Psoas muscle (tissue), 8 donors: ENCODE measurements at places on chromosomes 6 and 20. TPM values are rescaled to one million over a fixed set of nuclear protein-coding genes. Genes with fewer than 3 reads are reported as not detected.

DNA sequence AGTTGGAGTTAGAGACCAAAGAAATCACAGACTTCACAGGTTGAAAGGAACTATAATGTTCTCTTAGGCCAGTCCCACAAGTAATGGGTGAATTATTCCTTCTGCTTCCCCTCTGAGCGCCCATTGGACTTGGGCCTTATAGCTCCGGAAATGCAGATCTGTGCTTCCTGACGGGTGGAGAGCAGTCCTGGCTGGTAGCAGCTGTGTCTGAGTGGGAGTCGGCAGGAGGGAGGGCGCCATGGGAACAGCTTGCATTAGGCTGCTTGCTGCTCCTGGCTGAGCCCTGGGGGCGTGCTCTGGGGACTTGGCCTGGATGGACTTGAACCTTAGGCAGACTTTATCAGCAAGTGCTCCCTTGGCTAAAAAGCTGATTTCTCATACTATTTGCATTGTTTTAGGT is 18.4 kb upstream of the NUP153 start:
- DNase-seq: no peak
- H3K4me3 ChIP-seq: no peak overlapping the region
- no peaks in the 10 kb centered on the region for H3K36me3 ChIP-seq
- no peaks in the 10 kb centered on the region for H3K4me1 ChIP-seq
- no peak overlapping the region for H3K27ac ChIP-seq

DNA sequence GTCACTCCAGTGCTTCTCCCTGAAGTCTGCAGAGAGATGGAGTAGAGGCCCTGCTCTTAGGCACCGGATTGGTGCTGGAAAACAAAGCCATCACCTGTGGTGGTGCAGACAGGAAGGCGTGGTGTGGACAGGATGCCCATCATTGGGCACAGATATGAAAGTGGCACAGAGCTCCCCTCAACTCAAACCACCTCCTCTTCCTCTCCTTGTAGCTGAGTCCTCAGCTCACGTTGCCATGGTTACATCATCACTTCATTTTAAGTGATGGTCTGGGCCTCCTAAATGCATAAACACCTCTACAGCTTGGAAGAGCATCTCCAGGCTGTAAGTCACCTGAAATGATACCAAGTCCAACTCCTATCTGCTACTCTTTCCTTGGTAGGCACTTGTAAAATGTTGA is 8.0 kb upstream of the RTF2 start:
- H3K36me3 ChIP-seq: no peaks in the 10 kb centered on the region
- H3K27me3 ChIP-seq: no peaks in the 10 kb centered on the region
- H3K4me1 ChIP-seq: no peaks in the 10 kb centered on the region
- no peak overlapping the region for H3K27ac ChIP-seq

- no peak overlapping the region for H3K4me3 ChIP-seq
- no peak overlapping the region for H3K27ac ChIP-seq
- H3K4me1 ChIP-seq: no peaks in the 10 kb centered on the region
- DNase-seq: no peak
- H3K36me3 ChIP-seq: no peaks in the 10 kb centered on the region
- H3K27me3 ChIP-seq: peaks cover 2% of the 10 kb centered on the region
Measured at GRCh38 chr20:48177058-48177457, 391.8 kb upstream of the SULF2 start.

DNA sequence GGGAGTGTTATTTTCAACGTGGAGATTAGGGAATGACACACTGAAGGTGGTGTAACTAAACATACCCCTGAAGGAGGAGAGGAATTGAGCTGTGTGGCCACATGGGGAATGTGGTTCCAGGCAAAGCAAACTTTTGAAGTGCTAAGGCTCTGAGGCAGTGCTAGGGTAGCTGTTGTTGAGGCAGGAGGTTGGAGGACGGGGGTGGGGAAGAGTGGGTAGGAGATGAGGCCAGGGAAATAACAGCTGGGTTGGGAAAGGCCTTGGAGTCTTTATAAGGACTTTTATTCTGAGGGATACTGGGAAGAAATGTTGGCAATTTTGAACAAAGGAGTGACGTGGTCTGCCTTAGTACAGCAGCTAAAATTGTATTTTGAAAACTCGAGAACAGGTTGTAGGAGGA is 13.0 kb downstream of the RPRD1B start:
- no peaks in the 10 kb centered on the region for H3K36me3 ChIP-seq
- DNase-seq: peak; percentile 20
- H3K4me3 ChIP-seq: no peak overlapping the region
- H3K4me1 ChIP-seq: peaks cover 74% of the 10 kb centered on the region
- no peaks in the 10 kb centered on the region for H3K27me3 ChIP-seq

GRCh38 chr6:37233541-37233940 is 24.0 kb upstream of the TBC1D22B start:
- no peaks in the 10 kb centered on the region for H3K27me3 ChIP-seq
- no peak for DNase-seq
- H3K36me3 ChIP-seq: no peaks in the 10 kb centered on the region
- no peak overlapping the region for H3K27ac ChIP-seq

DNA sequence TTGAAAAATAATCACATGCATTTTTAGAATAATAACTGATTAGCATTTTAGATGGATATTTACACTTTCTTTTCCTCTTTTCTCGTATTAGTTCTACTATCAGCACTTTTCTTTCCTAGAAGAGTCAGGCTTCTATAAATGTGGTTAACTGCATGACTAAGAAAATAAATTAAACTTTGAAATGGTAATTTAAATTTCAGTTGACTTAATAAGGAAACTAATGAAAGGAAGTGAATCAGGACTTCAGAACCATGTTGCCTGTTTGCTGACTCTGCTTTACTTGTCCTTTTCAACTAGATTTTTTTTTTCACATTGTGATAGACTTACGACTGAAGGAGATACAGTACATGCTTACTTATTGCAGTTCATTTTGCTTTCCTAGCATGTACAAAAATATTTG is 1258.2 kb upstream of the EYS start:
- no peaks in the 10 kb centered on the region for H3K36me3 ChIP-seq
- no peaks in the 10 kb centered on the region for H3K4me1 ChIP-seq
- H3K27ac ChIP-seq: no peak overlapping the region
- DNase-seq: no peak
- H3K27me3 ChIP-seq: no peaks in the 10 kb centered on the region
- no peak overlapping the region for H3K4me3 ChIP-seq

GRCh38 chr6:134026597-134026996 is 25.8 kb downstream of the SLC2A12 start:
- H3K36me3 ChIP-seq: no peaks in the 10 kb centered on the region
- no peaks in the 10 kb centered on the region for H3K4me1 ChIP-seq
- H3K4me3 ChIP-seq: no peak overlapping the region
- no peak overlapping the region for H3K27ac ChIP-seq
- no peaks in the 10 kb centered on the region for H3K27me3 ChIP-seq

DNA sequence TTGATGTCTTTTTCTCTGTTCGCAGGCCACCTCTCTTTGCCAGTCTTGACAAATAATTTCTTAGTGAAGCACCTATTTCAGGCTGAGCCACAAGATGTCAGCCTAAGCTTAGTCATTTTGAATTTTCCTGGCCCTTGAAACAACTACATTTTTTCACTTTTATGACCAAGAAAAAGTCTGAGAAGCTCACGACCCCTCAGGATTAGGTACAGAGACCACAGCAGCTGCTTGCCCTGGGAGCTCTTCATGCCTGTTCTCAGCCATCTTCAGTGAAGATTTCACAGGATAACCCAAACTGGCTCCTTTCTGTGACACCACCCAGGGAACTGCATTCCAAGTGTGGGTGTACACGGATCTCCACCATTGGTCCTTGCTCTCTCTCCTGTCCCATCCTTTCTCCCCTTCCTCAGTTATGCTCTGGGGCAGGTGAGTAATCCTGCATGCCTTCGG is 38.4 kb upstream of the SPTLC3 start:
- H3K36me3 ChIP-seq: no peaks in the 10 kb centered on the region
- no peaks in the 10 kb centered on the region for H3K27me3 ChIP-seq
- H3K27ac ChIP-seq: no peak overlapping the region
- no peak for DNase-seq

DNA sequence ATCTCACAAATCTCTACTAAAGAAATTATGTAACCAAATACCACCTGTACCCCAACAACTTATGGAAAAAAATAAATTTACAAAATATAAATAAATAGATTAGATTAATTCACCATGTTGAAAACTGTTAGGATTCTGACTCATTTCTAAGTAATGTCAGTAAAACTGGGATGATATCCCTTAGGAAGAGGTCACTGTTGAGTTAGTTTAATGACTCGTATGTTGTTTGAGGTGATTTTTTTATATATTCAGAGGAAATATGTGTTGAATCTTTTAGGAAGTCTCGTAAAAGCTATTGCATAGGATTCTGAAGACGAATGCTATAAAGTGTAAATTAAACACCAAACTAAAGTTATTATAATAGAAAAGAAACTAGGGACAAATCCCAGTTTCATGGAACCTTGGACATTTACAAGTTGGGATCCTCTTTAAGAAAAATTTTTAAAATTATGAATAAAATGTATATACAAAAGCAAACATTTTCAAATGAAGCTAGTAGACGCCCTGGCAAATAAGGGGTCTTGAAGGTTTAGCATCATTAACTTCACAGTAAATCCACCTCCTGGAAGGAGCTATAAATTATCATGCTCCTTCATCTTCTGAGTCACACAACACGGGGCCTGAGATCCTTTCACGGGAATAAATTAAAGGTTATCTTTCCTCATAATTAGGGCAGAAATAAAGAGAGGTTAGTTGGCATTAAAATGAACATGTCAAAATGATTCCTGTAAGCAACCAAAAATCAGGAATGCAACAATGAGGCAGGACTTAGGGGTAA is 37.0 kb upstream of the POU3F2 start:
- no peaks in the 10 kb centered on the region for H3K36me3 ChIP-seq
- DNase-seq: no peak
- no peak overlapping the region for H3K4me3 ChIP-seq
- no peak overlapping the region for H3K27ac ChIP-seq

DNA sequence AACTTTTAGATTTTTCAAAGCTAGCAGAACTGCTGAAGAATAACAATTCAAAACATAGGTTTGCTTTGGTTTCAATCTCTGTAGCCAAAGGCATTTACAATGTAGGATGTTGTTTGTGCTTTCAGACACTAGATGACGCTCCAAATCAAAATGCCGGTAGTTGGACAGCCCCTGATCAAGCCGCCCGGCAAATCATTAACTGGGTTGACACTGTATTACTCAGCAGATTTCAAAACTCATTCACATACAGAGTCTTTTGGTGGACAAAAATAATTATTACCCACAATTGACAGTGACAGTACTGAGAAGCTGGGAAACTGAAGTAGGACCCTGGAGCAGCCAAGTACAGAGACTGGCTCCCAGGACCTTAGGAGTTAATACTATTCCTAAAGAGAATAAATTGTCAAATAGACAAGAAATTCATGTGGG is 21.3 kb upstream of the HFE start:
- peak; percentile 45 for DNase-seq
- no peaks in the 10 kb centered on the region for H3K36me3 ChIP-seq
- no peaks in the 10 kb centered on the region for H3K27me3 ChIP-seq
- H3K4me3 ChIP-seq: no peak overlapping the region

DNA sequence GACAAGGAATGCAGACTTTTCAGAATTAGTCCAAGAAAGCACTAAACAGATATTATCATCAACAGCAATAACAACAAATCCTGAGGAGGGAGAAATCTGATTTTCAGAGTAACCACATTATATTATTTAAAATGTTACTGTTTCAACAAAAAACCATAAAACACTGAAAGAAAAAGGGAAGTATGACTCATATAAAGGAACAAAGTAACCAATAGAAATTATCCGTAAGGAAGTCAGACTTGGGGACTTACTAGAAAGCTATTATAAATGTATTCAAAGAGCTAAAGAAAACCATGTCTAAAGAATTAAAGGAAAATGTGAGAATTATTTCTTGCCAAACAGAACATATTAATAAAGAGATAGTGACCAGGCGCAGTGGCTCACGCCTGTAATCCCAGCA is 98.1 kb downstream of the MYLK4 start:
- no peak for DNase-seq
- H3K27ac ChIP-seq: no peak overlapping the region
- no peak overlapping the region for H3K4me3 ChIP-seq
- H3K36me3 ChIP-seq: no peaks in the 10 kb centered on the region
- no peaks in the 10 kb centered on the region for H3K27me3 ChIP-seq

DNA sequence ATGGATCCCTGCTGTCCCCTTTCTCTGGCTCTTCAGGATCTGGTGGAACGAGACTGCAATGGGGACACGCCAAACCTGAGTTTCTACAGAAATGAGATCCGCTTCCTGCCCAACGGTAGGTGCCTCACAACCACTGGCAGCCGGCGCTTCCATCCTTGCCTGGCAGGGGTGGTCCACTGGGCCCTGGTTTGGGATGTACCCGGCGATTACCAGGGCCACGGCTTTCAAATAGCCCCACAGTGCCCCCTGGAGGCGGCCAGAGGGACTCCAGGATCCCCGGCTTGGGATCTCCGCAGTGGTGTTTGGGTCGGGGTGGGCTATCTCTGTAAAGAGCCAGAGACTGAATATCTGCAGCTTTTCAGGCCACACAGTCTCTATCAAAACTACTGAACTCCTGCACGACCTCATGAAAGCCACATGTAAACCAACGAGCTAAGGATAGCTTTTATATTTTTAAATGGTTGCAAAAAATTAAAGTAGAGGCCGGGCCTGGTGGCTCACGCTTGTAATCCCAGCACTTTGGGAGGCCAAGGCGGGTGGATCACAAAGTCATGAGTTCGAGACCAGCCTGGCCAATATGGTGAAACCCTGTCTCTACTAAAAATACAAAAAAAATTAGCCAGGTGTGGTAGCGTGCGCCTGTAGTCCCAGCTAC is 3.7 kb downstream of the OGFR start:
- peaks cover 2% of the 10 kb centered on the region for H3K36me3 ChIP-seq
- no peak overlapping the region for H3K4me3 ChIP-seq
- H3K4me1 ChIP-seq: peaks cover 13% of the 10 kb centered on the region
- DNase-seq: peak; percentile 83

DNA sequence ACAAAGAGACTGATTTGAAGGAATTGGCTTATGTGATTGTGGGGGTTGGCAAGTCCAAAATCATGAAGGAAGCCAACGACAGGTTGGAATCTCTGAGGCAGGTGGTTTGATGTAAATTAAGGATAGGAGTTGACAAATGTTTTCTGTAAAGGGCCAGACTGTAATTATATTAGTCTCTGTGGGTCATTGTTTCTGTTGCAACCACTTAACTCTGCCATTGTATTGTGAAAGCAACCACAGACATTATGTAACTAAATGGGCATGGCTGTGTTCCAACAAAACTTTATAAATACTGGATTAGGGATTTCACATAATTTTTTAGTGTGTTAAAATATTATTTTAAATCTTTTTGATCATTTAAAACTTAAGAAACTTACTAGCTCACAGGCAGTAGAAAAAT is 199.2 kb upstream of the MYLIP start:
- no peak for DNase-seq
- H3K27ac ChIP-seq: no peak overlapping the region
- H3K36me3 ChIP-seq: no peaks in the 10 kb centered on the region
- H3K27me3 ChIP-seq: no peaks in the 10 kb centered on the region

- no peak overlapping the region for H3K27ac ChIP-seq
- no peak for DNase-seq
- H3K36me3 ChIP-seq: peaks cover 21% of the 10 kb centered on the region
- no peaks in the 10 kb centered on the region for H3K27me3 ChIP-seq
- no peaks in the 10 kb centered on the region for H3K4me1 ChIP-seq
Measured at GRCh38 chr20:32731882-32732266, 11.4 kb downstream of the COMMD7 start.

MYLK4 gene
- total RNA-seq: 23.4 TPM

CMTR1 gene
- 25.4 TPM for total RNA-seq

OTOR gene
- total RNA-seq: not detected

ADAM33 gene
- 3.3 TPM for total RNA-seq

TCFL5 gene
- total RNA-seq: 3.6 TPM

EMILIN3 gene
- not detected for total RNA-seq

MCCD1 gene
- not detected for total RNA-seq

SUMO4 gene
- 0.40 TPM for total RNA-seq

MRAP2 gene
- 0.16 TPM for total RNA-seq

DNAH8 gene
- not detected for total RNA-seq

KIF6 gene
- not detected for total RNA-seq

TBC1D7 gene
- total RNA-seq: 10.4 TPM

UBD gene
- total RNA-seq: not detected
